Hematopoietic multipotent progenitor cell treated with erythropoietin and hydrocortisone succinate and interleukin-3 and kit ligand, for 6 days (in vitro differentiated cells): ENCODE measurements at places on chromosomes 11 and 22.
A peak's percentile ranks its signal among the peaks of the same experiment; 100 is the strongest.

DNA sequence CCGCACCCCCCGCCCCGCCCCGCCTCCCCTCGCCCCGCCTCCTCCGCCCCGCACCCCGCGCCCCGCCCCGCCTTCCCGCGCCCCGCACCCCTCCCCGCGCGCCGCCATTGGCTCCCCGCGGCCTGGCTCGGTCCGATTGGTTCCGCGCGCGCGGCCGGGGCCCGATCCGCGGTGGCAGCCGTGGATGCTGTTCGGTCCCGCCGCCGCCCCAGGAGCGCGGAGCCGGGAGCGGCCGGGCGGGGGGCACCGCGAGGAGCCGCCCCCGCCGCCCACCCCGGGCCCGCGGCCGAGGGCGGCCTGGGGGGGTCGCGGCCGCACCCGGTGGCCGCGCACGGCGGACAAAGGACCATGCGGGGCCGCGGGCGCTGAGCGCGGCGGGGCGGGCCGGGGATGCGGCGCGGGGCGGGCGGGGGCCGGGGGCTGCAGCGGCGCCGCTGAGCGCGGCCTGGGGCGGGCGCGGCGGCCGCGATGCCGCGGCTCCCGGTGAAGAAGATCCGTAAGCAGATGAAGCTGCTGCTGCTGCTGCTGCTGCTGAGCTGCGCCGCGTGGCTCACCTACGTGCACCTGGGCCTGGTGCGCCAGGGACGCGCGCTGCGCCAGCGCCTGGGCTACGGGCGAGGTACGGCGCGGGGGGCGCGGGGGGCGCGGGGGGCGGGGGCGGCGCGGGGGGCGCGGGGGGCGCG is at the start of gene B4GALNT4:
B4GALNT4 (plus strand) TSS at position 164 of the 683 bp plus-strand sequence; CDS start at position 469, 305 bp downstream.
- no peak for DNase-seq

- no peak for DNase-seq
Measured at GRCh38 chr11:125953401-125953935, 7.6 kb downstream of the VSIG10L2 start.

DNA sequence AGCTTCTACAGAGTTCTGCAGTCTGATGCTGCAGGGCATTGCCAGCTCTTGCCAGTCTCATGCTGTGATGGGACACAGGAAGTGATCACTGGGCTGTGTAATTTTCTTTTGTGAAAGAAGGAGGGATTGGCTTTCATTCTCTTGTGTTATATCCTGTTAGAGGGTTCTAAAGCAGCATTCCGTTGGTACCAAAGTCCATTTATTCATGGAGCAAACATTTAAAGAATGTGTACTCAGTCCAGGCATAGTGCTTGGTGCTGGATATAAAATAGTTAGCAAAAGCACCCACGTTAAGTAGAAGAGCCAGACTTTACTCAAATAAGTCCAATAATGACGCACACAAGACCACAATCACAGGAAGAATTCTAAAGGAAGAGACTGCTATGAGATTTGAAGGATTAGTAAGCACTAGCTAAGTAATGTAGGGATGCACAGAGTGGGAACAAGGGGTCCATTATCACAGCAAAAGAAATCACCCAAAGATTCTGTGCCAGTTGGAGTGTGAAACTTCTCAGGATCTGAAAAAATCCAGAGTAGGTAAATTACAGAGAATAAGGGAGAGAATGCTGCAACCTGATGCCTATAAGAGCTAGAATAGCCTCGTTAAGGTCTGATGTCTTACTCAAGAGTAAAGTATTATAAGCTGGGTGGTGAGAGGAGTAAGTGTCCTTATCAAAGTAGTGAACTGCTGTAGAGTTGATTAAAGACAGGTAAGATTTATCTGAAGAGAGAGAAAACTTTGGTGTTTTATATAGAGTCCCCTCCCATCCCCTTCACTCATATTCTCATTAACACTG is 728.3 kb downstream of the METTL15 start:
- DNase-seq = no peak

- DNase-seq = peak; percentile 77
Measured at GRCh38 chr22:46355369-46355995, 20.0 kb downstream of the TRMU start.

DNA sequence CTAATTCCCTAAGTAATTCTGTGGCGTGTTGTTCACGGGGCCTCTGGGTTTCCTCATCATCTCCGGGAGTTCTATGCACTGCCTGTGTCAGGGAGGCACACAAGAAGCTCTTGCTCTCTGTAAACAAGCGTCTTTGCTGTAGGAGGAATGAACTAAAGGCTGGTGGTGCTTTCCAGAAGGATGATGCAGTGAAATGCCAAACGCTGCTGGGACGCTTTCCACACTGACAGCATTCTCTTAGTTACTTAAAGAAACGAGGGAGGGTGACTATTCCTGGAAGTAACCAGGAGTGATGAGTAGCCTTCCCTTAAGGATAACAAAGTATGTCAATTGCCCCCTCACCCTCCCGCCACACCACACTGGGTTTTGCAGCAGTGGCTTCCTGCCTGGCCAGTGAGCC is 38.5 kb upstream of the NUP50 start:
- DNase-seq = no peak

GRCh38 chr22:19505735-19506126 is 18.5 kb downstream of the CLDN5 start:
- DNase-seq = no peak

DNA sequence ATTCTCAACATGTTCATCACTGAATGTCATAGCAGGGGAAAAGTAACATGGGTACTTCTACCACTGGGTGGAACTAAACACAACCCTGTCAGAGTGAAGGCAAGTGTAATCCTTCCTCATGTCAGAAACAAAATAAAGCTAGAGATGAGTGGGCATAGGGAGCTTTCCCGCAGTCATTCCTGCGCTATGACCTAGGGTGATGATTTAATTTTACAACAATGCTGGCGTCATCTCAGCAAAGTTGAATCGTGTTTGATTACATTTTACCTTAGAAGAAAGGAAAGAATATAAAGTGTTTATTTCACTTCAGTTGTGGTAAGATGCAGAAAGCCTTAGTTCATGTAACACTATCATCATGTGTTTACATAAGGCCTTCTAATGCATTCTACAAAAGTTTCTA is 355.6 kb downstream of the METTL15 start:
- DNase-seq = no peak

- no peak for DNase-seq
Measured at GRCh38 chr11:45654231-45655011, 11.0 kb downstream of the CHST1 start.

DNA sequence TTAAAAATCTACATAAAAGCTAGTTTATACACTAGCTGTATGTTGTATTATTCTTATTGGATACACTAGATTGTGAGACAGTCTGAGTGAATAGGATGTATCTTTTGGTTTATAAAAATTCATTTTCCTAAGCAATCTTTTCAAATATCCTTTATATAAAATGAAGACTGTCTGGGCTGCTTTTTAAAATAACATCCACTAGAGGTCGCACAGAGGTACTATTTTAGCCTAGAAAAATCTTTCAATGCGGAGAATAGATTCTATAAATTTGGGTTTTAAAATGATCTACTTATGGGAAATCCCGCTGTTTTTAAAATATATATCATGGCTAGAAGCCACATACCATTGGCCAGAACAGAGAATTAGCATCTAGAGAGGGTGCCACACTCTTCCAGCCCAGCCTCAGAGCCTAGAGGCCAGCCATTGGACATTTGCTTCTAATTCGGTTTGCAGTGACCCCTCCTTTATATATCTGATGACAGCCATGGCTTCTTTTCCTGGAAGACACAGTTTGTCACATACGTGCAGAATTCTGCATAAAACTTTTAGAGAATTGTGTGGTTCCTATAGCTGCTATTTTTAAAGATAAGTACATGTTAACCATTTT is 7.3 kb downstream of the C11orf97 start:
- peak; percentile 80 for DNase-seq

DNA sequence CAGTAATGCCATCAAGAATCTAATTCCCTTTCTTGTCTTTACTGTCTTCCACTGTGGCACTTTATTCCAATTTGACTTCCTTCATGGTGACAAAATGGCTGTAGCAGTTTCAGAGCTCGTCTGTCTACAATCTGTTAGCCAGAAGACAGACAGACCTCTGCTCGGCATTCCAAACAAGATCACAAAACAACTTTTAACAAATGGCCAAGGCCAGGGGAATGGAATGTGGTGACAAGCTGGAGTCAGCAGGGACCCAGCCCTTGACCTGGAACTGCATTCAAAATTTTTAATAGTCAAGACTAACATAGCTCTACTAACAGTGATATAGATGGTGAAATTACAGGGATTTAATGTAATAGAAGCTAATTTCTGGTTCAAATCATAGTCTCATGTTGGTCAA is 637.2 kb downstream of the ETS1 start:
- DNase-seq = no peak

DNA sequence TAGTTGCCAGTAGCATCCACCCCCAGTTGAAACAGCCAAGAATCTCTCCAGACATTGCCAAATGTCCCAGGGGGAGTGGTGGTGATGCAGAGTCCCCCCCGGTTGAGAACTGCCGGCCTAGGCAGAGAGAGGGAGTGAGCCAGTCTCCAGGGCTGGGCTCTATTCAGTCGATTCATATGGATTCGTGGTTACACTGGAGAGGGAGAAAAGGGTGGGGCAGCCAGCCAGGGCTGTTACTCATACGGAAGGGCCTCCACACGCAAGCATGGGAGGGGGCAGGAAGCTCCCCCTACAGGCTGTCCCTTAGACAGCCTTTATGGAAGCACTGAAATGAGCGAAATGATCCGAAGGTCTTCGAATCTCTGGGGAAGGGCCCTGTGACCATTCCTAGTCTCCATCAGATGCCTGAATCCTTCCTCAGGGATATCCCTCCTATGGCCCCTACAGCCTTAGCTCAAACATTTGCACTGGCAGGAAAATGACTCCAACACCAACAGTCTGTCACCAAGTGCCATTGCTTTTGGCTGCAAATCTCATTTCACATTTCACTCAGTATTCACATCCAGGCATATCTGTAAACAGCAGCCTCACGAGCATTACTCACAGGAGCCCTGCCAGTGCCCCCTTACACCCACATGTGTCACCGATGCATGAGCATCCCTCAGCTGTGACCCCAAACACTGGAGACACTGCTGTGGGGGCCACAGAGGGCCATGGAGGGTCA is 18.4 kb upstream of the TLCD5 start:
- peak; percentile 12 for DNase-seq

DNA sequence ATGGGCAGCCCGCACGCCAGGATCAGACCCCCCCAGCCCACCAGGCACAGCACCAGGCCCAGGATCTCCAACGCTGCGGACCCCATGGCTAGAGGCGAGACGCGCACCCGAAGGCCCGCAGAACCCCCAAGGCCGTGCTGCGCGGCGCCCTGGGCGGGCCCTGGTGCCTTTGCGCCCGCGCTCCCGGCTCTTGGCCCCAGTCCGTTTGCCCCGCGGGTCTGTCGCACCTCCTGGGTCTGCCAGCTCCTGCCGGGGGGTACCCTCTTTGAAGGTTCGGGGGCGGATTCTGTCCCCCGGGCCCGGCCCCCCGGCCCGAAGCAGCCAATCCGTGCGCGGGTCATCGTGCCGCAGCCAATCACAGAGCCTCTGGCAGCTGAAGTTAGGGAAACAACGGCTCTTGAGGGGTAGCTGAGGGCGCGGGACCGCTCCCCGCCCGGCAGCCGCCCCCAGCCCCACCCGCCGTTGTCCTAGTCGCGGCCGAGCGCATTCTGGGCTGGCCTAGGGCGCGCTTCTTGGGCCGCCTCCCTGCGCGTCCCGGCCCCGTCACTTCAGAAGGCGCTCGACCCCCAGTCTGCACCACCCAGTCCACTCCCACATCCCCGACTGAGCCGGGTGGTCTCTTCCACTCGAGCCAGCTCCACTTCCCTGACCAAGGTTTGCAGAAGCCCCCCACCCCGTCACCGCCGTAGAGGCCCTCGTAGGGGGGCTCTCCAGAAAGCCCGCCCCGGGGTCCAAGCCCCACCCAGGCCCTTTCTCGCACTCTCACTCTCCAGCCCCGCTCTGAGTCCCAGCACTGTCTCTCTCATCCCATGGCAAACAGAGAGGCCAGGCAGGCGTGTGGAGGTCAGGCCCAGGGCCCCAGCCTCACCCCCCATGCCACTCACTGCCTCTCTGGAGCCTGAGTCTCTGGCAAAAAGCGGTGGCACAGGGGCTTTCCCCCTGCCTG is at the start of gene CLDN5:
CLDN5 (minus strand) TSS at position 241 of the 946 bp plus-strand sequence; CDS start at position 86, 155 bp downstream.
- peak; percentile 27 for DNase-seq

DNA sequence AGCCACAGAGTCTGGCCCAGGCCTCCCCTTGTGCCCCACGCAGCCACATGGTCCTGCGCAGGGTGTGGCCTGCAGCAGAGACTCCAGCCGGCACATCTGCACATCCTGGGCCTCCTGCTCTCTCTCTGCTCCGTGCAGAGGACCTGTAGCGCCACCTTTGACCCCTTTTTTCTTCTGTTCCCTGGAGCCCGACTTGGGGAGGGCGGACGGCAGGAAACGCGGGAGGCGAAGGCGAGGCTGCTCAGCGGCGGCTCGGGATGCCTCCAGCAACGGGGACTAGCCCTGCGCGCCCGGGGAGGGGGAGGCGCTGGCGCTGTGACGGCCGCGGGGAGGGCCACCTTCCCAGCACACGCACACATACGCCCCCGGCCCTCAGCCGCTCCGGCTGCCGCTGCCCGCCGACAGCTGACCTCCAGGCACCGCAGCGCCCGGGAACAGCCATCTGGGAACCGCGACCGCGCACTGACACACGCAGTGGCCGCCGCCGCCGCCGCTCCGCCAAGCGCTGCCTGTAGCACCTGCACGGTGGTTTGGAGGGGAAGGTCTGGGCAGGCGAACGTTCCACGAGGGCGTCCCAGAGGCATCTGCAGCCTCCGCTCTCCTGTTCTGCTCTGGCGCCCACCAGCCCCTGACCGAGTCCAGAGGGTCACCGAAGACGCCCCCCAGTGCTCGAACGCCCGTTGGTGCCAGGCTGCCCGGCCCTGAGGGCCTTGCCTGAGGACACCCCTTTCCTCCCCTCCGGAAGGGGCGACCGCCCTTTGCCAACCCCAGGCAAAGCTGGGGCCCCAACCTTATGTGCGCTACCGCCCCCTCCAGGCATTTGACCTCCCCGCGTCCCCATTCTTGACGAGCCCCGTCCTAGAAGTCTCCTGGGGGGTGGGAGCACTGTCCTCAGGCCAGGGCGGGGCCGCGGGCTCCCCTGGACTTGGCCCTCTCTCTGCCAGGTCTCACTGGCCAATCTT is 16.9 kb upstream of the C22orf42 start:
- DNase-seq = no peak

GRCh38 chr11:79331203-79331901 is 109.5 kb downstream of the TENM4 start:
- no peak for DNase-seq

- no peak for DNase-seq
Measured at GRCh38 chr11:2121227-2122130, 17.7 kb downstream of the IGF2 start.

- no peak for DNase-seq
Measured at GRCh38 chr11:114171257-114172054, 111.9 kb downstream of the ZBTB16 start.

GRCh38 chr11:19938866-19939265 is 221.4 kb downstream of the DBX1 start:
- DNase-seq = no peak

- no peak for DNase-seq
Measured at GRCh38 chr11:129489249-129489648, 113.6 kb downstream of the BARX2 start.
